ENCODE measurements at places on chromosomes 12 and 14.

DNA sequence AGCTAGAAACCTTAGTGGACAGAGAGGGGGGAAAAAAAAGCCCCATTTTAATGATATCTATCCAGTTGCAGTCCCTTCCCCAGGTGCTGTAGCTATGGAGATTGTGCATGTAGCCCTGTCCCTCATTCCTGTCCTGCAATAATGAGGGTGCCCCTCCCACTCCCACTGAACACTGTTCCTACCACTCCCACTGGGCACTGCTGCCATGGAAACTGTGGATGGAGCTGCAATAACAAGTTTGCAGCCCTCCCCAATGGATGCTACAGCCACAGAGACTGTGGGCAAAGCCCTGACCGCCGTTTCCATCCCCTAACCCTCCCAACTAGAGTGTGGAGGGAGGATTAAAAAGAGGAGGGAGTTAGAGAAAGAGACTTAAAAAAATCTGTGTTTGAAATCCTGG, 238.3 kb downstream of the FUT8 start:
- DNase-seq = no peak

DNA sequence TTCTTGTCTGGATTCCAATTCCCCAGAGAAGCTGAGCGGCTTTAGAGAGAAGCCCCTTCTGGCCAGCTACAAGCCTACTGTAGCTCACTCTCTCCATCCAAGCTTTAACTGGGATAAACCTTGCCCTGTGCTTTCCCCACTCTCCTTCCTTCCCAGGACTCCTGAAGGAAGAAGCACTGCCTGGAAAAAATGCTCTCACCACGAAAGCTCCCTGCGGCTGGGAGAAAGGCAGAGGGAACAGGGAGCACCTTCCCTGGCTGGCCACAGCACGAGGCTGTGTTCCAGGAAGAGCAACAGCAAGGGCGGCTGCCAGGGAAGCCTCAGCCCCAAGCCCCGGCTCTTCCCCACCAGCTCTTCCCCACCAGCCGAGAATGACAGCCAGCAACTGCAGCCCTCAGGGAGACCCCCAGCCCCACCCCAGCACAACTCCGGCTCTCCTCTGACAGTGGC, 40.8 kb upstream of the PNMA1 start:
- DNase-seq = no peak

DNA sequence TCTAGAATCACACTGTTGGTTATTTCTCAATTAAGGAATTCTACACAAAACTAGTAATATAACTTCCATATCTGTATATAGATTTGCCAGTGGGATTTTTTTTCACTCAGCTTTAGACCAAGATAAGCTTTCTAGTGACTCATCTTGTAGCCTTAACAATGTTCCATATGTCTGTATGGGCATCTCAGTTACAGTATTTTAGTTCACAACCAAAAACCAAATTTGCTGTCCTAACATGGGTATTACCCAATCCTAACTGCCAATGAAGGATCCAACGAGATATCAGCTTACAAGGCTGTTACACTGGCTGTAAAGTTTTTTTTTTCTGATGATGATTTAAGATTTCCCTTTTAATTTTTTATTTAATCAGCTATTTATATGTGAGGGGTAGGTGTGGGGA, 31.5 kb upstream of the KRR1 start:
- DNase-seq = no peak

- DNase-seq = no peak
Measured at GRCh38 chr12:115259968-115260747, 576.2 kb upstream of the TBX3 start.

DNA sequence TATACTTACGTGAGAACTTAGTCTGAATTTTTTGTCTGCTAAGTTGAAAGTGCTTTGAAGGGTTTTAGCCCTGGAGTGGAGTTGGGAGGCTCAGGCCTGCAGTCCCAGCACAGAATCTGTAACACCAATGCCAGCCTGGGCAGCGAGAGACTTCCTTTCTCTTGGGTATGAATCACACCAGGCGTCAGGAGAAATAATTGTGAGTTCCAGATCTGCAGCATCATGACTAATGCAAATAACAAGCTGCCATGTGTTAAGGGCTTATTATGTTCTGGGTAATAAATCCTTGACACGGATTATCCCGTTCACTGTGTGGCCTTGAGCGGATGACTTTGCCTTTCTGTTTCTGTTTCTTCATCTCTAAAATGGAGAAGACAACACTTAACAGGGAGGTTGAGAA, 70.6 kb downstream of the B4GALNT3 start:
- DNase-seq = no peak

DNA sequence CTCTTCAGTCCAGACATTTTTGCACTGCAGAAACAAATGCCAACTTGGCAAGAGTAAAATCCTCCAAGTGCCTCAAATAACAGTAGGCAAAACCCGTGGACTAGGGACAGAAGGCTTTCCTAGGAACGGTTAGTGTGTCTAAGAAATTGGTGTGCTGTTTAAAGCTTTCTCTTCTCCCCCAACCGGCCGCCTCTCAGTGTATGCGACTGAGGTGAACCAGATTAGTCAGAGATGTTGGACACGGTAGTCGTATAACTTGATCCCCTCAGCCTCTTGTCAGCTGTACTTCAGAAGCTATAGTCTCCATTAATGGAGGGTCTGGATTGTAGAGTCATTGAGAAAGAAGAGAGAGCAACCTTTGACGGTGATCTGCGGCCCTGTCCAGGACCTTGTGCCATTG, 21.7 kb downstream of the PPFIBP1 start:
- no peak for DNase-seq

DNA sequence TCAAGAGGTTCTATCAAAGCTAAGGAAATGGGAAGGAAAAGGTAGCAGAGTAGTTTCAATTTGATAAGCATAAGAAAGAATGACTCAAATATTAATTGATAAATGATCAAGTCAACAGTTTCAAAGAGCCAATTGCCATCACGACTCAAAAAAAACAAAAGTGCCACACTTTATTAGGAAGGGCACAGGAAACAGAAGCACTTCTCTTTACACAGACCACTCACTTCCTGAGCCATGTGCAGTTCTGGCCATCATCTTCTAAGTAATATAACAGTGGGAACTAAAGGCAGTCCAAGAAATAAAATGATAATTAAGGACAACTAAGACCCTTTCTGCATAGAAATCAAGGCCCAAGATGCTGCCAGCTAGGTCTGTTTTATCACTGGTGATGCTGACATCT, 13.2 kb downstream of the TM7SF3 start:
- DNase-seq = no peak

Measured in CD4-positive, alpha-beta T cell treated with Interleukin-12 subunit alpha and Interleukin-12 subunit beta, for 1 hour (primary cell).